ENCODE measurements at places on chromosomes 3 and 15.

DNA sequence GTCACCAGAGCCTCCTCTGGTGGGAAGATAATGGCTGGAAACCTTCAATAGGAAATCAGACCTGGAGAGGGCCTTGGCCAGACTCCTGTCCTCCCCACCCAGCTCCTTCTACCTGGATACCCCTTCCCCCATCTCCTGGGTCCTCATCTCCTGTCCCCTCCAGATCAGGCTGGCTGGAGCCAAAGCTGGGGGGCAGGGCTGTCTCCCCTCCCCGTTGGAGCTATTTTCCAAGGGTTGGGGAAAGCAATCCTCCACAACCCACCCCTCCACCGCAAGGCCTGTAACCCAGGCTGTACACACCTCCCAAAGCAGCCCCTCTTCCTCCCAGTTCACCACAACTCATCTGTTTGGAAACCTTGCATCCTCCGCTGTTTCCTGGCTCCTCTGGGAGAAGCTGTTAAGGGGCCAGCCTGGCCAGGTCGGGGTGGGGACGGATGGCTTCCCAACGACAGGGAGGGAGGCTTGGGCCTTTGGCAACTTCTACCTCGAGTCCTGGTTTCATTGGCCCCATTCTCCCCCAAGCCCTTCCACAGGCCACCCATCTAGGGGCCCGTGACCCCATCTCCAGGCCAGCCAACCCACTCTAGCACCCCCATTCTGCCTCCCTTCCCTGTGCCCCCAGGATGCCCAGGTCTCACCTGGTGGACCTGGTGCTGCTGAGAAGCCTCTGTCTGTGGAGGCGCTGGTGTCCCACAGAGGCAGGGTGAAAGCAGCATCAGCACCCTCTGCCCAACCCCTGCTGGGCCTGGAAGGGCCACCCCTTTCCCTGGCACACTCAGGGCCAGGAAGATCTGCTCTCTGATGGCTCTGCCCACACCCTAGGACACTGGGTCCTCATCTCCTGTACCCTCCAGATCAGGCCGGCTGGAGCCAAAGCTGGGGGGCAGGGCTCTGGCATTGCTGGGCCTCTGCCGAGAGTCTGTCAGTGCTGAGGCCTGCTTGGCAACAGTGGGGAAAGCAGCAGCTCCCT is 22.1 kb upstream of the GOLGA6C start:
- no peak for DNase-seq

DNA sequence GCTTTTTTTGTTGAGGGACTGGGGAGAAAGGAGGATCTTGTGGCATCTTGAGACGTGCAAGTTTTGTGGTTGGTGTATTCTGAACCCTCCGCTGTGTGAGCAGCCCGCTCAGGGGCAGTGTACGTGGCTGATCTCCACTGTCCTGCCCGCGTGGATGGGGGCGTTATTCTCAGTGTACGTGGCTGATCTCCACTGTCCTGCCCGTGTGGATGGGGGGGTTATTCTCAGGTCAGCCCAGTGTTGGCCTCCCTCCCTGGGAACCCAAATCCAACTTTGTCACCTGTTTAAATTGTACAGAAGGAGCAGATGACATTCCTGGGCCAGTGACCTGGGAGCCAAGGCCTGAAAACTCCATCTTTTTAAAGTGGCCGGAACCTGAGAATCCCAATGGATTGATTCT is 84.0 kb downstream of the PGPEP1L start:
- DNase-seq, result no peak

DNA sequence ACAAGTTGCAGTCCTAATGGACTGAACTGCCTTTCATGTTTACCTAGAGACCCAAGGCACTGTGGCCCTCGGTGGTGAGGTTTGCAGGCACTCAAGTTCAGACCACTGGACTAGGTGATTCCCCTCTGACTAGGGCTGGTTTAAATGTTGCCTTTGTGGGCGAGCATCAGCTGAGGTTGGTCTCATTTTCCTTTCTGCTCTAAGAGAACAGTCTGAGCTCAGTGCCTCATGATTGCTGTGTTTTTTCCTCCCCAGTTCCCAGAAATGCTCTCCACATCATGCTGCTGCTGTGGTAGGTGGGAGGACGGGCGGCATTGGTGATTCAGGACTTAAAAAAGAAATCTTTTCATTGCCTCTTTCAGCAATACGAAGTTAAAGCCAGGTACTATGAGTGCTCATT is 237.2 kb downstream of the MBNL1 start:
- DNase-seq, result no peak

DNA sequence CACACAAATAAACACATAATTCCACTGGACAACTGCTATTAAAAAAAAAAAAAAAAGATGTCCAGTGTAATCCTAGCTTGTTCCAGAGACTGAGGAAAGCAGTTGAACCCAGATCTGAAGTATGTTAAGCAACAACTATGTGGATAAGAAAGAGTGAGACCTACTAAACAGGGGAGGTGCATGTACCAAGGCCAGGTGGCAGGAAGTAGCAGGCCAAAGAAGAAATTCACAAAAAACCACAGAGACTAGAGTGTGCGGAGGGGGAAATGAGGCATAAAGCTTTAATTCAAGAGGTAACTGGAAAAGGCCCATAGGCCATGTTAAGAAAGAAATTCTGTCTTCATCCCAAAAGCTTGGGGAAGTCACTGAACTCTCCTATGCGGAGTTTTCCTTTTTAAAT is 490.0 kb downstream of the NAALADL2 start:
- no peak for DNase-seq

GRCh38 chr3:178850450-178851190 is 221.0 kb downstream of the ZMAT3 start:
- DNase-seq, result no peak

DNA sequence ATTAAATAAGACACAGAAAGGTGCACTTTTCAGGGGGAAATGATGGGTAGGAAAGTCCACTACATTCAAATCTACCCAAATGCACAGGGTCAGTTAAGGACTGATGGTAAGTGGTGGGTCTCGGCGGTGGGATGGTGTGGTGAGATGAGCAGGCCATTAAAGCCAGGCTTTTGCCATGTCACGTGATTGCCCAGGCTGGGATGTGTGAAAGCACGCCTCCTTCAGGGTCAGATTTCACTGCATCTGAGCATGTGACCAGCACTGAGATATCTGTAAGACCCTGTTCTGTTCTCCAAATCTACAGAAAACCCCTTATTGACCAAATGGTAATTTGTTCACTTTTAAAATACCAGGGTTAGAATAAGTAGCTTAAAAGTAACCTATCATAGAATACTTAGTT is 301.5 kb downstream of the MEX3B start:
- DNase-seq, result no peak

GRCh38 chr3:9202546-9202945 is 46.9 kb downstream of the SRGAP3 start:
- no peak for DNase-seq

DNA sequence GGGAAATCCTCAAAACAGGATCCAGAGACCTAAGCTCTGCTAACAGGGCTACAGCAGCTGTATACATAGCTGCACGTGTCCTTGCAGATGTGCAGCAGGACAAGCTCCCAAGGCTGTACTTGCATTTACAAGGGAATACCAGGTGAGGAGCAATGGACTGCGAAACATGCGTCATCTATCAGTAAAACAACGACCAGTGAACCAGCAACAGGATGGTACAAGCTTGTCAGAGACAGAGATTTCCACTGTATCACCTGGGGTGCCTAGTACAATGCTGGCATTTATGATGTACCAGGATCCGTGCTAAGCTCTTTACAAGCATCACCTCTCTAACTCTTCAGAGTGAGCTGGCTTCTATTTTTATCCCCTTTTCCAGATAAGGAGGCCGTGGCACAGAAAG is 227.3 kb downstream of the FOXP1 start:
- DNase-seq, result no peak

GRCh38 chr15:79431636-79432344 is at the start of gene MINAR1:
TSS of gene MINAR1 (plus strand) at chr15:79432336. CDS start at chr15:79456148, 23,812 bp downstream.
- DNase-seq, result no peak

GRCh38 chr3:154421083-154421482 is 8.9 kb downstream of the GPR149 start:
- DNase-seq, result no peak

DNA sequence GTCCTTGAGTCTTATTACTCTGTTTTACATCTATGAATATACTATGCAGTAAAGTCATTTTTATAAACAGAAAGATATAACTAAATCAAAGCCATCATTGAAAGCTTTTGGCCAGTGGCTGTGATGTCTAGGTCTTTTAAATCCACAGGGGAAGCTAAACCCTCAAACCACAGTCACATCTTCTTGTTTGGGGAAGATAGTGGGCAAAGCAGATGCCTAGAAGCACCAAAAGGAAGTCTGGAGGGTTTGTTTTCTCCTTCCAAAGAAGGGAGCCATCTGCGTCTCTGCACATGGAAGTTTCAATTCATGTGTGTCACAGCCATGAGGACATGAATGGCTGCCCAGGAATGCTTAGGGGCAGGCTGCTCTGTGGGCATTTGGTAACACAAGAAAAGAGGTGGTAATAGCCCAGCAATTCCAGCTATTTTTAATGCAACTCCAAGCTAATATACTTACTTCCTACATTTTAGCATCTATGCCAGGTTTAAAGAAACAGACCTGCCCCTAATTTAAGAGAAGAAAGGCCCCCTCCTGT is 322.2 kb downstream of the SLC9A9 start:
- no peak for DNase-seq

DNA sequence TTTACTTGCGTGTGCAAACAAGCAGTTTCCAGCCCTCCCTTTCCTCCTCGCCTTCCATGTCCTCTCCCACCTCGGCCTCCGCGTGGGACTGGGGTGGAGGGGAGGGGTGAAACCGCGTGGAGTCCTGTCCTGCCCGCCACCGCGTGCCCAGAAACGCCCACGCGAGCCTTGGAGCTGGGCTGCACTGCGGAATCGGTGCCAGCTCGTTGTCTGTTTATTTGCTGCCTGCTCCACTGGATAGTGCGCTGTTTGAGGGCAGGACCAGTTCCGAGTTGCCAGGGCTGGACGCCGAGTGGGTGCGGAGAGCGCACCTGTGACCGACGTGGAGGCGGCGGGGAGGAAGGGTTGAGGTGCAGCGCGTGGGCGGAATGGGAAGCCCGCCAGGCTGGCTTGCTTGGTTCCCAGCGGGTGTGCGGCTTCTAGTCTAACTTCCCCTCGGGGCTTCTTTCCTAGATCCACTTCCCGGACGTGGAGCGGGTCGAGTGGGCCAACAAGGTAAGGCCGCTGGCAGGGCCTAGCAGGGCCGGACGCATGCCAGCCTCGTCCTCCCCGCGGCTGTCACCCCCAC is 17.3 kb downstream of the ESYT3 start:
- no peak for DNase-seq

DNA sequence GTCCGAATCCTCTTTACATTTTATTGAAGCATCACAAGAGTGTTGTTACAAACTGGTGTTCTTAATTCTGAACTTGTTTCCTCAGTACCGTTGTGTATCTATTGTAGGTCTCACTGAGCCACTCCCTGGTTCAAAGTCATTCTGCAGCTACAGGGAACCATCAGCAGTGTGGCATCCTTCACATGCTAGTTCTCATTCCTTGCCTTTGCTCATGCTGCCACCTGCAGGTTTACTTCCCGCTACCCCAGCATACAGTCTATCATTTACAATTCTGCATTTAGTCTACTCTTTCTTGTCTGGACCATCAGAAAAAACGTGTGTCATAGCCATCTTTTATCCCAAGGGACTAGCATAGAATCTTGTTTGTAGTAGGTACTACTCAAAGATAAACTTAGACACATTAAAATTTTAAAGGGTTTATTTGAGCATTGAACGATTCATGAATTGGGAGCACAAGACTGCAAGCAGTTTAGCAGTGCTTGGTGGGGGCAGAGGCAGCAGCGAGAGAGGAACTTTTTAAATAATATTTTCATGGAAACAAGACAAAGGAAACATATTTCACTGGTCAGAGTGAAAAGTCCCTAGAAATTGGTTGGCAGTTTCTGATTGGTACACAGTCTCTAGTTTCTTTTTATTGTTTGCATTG is 402.1 kb downstream of the CADM2 start:
- no peak for DNase-seq

DNA sequence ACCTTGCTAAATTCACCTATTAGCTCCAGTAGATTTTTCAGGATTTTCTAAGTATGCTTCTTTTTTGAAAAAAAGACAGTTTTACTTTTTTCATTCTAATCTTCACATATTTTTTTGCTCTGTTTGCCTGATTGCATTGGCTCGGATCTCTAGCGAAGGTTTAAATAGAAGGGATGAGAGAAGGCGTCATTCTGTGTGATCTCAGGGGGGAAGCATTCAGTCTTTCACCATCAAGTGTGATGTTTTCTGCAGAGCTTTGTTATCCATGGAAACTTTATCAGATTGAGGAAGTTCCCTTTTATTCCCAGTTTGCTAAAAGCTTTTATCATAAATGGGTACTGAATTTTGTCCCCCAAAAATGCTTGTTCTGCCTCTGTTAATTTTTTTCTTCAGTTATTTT is 120.3 kb downstream of the LRRK1 start:
- no peak for DNase-seq

- no peak for DNase-seq
Observed at GRCh38 chr15:100913961-100914360, 5.2 kb upstream of the LRRK1 start.

GRCh38 chr3:32198714-32199113 is 39.8 kb upstream of the CMTM8 start:
- no peak for DNase-seq

GRCh38 chr15:28725556-28725955 is 13.3 kb upstream of the GOLGA8M start:
- no peak for DNase-seq

GRCh38 chr15:76155731-76156130 is 95.9 kb downstream of the TMEM266 start:
- no peak for DNase-seq

DNA sequence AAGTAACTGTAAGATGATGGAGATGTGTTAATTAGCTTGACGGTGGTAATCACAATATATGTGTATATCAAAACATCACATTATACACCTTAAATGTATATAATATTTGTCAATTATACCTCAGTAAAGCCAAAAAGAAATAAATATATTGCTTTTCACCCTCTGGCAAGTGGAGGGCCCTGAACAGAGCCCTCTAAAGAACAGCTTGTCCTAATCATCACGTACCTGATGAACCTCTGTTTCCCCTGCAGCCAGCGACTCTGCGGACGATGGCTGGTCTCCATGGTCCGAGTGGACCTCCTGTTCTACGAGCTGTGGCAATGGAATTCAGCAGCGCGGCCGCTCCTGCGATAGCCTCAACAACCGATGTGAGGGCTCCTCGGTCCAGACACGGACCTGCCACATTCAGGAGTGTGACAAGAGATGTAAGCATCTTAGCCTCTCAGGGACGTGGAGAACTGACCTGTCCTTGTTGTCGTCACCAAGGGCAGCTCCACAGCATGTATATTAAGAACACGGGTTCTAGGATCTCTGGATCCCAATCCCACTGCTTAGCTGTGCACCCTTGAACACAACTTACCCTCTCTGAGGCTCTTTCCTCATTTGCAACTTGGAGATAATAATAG is 6.3 kb downstream of the THBS1 start:
- DNase-seq, result no peak

DNA sequence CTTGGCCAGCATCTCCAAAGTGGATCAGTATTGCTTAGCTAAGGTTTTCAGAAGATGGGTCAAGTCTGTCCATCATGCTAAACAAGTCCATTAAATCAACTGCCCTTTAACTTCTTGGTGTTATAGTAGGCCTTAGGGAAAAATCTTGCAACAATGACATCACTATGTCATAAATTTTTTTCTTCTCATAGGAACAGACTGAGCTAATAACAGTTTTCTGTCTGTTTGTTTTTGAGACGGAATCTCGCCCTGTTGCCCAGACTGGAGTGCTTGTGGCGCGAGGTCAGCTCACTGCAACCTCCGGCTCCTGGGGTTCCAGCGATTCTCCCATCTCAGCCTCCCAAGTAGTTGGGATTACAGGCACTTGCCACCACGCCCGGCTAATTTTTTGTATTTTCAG is 94.2 kb downstream of the EFL1 start:
- no peak for DNase-seq

All from T-helper 1 cell (primary cell).